NCI-H446 (cell line): ENCODE measurements at places on chromosomes 3 and 15.

GRCh38 chr15:25871403-25871802 lies 8.3 kb upstream of the ATP10A start:
- DNase-seq, result no peak

GRCh38 chr3:11245276-11245675 lies 26.9 kb upstream of the ATG7 start:
- DNase-seq, result no peak

DNA sequence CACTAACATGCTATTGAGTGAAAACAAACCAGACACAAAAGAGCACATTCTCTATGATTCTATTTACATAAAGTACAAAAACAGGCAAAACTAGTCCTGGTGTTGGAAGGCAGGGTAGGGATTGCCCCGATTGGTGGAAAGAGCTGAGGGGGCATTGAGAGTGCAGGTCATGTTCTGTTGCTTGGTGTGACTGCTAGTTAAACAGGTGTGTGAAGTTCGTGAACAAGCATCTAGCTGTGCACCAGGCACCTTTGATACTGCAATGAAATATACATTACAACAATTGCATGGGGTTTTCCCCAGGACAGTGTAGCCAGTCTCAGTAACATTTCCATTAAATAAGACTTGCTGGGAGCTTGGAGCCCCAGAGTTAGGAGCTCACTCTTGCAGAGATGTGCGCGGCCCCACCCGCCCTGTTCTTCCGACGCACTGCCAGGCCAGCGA lies 26.3 kb upstream of the THRB start:
- no peak for DNase-seq

DNA sequence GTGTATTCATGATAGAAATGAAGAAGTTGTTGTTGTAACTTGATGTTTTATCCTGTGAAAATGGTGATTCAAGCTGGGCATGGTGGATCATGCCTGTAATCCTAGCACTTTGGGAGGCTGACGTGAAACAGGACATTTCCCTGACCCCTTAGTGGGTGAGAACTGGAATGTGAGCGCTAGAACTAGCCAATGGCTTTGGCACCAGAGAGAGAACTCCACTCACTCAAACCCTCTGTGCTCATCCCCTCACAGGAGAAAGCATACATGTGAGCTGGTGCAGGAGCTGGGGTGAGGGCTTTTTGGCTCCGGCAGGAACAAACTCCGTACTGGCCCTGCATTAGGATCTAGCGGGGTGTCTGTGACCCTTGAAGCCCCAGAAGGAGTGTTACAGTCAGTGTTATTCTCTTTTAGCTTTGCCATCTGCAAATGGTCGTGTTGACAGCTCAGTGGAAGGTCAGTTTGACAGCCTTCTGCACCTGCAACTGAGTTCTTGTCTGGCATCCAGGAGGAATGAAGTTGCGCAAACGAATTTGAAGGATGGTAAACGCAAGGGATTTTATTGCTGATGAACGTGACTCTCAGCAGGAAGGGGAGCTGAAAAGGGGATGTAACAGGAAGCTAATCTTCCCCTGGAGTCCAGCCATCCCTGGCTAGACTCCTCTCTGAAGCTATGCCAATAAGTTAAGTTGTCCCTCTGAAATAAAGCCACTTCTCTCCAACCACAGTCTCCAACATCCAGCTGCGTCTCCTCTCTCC lies 1016.6 kb upstream of the CADM2 start:
- DNase-seq, result peak; percentile 1

GRCh38 chr3:128340198-128340903 lies 126.3 kb downstream of the DNAJB8 start:
- DNase-seq, result no peak

DNA sequence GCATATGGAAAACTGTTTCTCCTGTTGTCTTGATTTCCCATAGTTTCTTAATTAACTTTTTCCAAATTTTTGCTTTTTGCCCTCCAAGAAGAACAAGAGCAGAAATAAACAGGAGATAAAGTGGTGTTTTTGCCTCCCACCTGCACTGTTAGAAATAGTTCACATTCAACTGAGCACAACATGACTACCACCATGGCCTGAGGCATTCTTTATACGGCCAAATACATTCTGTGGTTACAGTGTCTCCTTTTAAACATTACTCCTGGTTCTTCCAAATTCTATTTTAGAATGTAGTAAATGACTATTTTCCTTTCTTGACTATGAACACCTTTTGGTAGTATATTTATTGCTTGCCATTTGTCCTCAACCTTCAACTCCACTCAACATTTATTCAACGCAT lies 98.5 kb downstream of the LARS2 start:
- no peak for DNase-seq

- no peak for DNase-seq
Observed at GRCh38 chr3:10549617-10550230, 44.3 kb upstream of the ATP2B2 start.

DNA sequence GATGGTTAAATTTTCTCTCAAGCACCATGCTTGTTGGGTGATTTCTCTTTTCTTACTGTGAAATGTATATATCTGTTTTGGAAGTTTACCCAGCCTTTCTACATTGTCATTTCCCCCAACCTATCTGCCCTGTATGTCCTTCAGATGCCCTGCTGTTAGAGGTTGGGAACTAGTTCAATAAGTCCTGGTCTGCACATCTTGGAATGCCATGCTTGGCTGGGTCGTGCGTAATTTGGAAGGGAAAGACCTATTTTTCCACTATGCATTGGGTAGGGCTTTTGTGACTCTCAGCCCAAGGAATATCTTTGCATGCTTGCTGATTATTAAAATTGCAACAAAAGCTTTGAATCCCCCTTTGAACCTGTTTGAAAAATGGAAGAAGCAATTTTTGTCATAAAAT lies 63.8 kb downstream of the TRIM71 start:
- no peak for DNase-seq

DNA sequence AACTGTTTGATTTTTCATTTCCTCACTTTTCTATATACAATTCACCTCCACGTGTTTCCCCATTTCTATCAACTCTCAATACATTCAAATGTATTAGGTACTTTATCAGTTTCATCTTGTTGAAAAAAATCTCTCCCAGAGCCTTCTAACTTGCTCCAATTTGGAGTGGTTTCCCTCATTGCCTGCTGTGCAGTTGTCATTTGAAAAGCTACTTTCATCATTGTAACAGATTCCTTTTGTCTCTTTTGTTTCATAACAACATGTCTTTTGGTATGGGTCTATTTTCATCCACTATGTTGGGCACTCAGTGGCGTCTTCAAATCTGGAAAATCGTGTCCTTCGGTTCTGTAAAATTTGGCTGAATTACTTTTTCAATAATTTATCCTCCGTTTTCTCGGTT lies 75.0 kb downstream of the NR2E3 start:
- DNase-seq, result no peak

GRCh38 chr15:55800216-55800615 lies 57.3 kb upstream of the PRTG start:
- DNase-seq, result no peak

DNA sequence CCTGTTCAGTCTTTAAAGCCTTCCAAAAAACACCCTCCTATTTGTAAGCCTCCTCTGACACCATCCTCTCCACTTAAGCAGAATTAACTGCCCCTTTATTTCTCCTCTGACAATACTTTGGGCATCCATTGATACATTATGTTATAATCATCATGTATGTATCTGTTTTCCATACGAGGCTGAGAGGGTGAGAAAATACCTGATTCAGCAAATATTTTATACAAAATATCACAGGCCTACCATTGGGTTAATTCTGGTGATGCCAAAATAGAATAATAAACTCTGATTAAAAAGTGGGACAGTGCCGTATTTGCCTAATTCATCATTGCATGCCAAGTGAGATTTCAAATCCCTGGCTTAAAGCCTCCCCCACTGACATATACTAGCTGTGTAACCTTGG lies 118.2 kb upstream of the ADAMTS9 start:
- no peak for DNase-seq

DNA sequence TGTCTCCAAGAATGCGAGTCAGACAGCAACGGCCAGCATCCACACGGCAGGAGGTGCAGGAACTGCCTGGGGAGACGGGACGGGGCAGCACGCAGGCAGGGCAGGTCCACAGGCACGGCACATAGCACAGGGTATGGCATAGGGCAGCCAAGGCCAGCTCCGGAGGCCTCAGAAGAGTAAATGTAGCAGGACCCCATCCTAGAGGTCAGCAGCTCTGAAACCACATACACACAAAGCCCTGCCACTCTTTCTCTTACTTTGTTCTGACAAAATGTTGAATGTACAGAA lies 26.9 kb downstream of the ZXDC start:
- DNase-seq, result no peak

GRCh38 chr3:20809356-20809755 lies 623.4 kb upstream of the SGO1 start:
- no peak for DNase-seq

DNA sequence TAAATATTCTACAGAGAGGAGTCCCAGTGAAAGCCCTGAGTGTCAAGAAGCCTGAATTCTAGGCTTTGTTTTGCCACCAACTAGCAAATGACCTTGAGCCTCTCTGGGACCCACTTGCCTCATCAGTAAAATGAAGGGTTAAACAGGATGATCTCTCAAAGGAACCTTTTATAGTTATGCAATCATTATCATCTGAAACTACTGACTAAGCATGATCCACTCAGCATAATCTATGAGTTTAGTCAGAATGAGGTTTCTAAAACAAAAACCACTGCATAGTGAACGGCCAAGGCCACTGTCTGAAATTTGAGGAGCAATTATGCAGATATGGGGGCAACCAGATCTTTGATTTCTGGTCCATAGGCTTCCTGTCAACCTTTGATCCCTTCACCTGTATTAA lies 319.0 kb downstream of the MECOM start:
- no peak for DNase-seq

- DNase-seq, result peak; percentile 68
Observed at GRCh38 chr3:35651851-35652250, 12.5 kb downstream of the ARPP21 start.
